ENCODE measurements at places on chromosomes 4 and X. TPM values are rescaled to one million over a fixed set of nuclear protein-coding genes. Genes with fewer than 3 reads are reported as not detected.

DNA sequence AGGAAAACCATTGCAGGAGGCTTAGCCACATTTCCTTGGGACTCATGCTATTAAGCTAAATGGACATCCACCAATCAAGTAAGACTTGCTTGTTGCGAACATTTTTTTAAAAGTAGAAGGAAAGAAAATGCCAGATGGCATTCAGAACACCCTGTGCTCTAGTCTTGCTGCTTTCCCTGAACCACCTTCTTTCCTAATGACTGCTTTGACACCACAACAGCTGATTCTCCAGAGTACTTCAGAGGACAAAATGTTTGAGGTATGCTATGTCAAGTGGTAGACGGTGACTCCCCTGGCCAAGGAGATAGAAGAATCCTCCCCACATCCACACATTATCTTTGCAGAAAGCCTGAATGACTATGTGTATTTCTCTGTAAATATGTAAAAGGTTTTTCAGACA, 65.4 kb downstream of the ANK2 start:
- DNase-seq = no peak
- no peaks in the 10 kb centered on the region for H3K27me3 ChIP-seq
- H3K4me1 ChIP-seq = no peaks in the 10 kb centered on the region
- H3K36me3 ChIP-seq = no peaks in the 10 kb centered on the region
- no peak overlapping the region for H3K4me3 ChIP-seq

DNA sequence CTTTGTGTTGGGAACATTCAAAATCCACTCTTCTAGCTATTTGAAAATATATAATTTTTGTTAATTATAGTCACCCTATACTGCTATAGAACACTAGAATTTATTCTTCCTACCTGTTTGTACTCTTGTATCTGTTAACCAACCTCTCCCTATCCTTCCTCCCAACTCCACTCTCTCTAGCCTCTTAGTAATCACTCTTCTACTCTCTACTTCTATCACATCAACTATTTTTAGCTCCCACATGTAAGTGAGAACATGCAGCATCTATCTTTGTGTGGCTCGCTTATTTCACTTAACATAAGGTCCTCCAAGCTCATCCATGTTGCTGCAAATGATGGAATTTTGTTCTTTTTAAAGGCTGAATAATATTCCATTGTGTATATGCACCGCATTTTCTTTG, 537.3 kb downstream of the MID1IP1 start:
- H3K36me3 ChIP-seq = no peaks in the 10 kb centered on the region
- no peaks in the 10 kb centered on the region for H3K4me1 ChIP-seq
- H3K27me3 ChIP-seq = no peaks in the 10 kb centered on the region
- no peak overlapping the region for H3K27ac ChIP-seq
- no peak overlapping the region for H3K4me3 ChIP-seq

SLITRK4 gene
- polyA plus RNA-seq = 0.01 TPM

EDA gene
- 0.75 TPM for polyA plus RNA-seq

GRCh38 chr4:13470379-13470778, 13.8 kb downstream of the RAB28 start:
- no peak overlapping the region for H3K27ac ChIP-seq
- no peak overlapping the region for H3K4me3 ChIP-seq
- no peaks in the 10 kb centered on the region for H3K4me1 ChIP-seq
- no peaks in the 10 kb centered on the region for H3K27me3 ChIP-seq

PLXNA3 gene
- 7.6 TPM for polyA plus RNA-seq
